ENCODE measurements at places on chromosomes 12 and 14. TPM values are rescaled to one million over a fixed set of nuclear protein-coding genes. Genes with fewer than 3 reads are reported as not detected.

DNA sequence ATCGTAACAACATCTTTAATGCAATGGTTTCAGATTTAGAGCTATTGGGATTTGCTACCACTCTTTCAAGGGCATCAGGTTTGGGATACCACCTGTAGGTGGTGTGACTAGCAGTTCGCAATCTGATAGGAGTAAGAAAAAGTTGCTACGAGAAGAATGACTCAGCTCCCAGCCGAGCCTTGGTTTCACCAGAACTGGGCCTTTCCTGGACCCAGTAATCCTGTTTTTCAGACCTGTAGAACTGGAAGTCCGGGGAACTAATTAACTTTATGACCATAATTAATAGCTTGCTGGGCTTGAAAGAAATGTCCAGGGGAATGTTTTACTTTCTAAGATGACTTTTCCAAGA lies 770 bp downstream of the ABHD4 start:
- DNase-seq, result no peak

The CPNE6 gene
- not detected for total RNA-seq

- DNase-seq, result no peak
Observed at GRCh38 chr12:27158297-27158696, 75.9 kb upstream of the C12orf71 start.

The KCNJ8 gene
- 24.4 TPM for total RNA-seq

The RBMS2 gene
- total RNA-seq, result 4.2 TPM

The REP15 gene
- 0.74 TPM for total RNA-seq

The CFAP54 gene
- 0.12 TPM for total RNA-seq

DNA sequence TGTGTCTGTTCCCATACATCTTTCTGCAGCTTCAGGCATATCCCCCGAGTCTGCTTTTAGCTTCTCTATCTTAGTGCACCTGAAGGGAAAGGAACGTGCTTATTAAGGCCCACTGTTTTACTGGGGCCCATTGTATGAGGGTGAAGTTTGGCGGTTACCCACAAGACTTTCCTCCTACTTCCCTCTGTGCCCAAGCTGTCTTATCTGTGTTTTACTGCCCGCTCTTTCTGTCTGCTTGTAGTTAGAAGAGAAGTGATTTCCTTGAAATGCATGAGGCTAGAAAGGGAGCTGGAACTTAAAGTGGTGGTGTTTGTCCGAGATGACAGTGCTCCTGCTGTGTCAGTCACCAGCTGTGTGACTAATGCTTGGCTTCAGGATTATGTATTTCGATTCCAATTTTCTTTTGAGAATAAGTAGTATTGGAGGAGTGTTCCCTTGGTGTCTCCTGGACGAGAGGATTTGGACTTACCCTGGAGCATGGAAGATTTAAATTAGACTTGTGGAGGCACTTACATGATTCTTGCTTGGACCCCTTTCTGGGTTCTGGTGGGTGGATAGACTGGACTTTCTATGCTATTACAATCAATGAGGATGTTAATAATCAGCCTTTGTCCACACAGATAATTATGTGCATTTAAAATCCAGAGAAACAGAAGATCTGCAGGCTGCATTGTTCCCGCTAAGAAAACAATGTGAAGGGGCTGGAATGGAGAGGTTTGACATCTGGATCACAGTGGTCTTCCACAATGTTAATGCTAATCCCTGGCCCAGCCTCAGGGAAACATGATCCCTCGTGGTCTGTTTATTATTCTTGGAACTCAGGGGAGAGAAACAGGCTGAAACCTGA lies 13.9 kb upstream of the KRT86 start:
- no peak for DNase-seq

The COCH gene
- total RNA-seq, result not detected

DNA sequence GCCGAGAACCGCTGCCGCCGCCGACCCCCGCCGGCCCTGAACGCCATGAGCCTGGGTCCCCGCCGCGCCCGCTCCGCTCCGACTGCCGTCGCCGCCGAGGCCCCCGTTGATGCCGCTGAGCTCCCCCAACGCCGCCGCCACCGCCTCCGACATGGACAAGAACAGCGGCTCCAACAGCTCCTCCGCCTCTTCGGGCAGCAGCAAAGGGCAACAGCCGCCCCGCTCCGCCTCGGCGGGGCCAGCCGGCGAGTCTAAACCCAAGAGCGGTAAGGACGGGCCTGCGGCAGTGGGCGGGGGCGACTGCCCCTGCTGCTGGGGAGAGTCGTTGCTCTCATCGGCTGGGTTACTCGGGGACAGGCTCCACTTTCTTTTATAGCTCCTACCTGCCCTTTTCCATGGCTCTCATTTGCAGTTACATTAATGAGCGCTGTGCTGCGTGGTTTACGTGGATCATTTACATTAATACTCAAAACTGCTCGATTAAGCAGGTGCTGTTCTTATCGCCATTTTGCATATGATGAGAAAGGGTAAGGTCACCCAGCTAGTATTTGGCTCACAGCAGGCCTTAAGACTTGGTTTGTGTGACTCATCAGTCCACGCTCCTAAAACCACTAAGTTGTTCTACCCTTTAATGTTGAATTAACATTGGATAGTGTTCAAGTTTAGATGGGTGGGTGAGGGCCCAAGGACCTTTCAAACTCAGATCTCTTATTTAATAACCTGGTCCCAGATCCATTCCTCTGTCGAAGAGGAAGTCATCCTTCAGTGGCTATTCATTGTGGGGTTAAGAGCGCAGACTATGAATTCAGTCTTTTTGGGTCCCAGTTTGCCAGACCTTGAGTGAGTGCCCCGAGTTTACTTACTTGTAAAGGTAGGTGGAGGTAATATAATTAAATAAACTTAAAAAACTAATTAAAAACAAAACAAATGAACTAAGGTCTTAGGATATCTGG lies 823 bp downstream of the RNF10 start:
- DNase-seq, result peak; percentile 72

GRCh38 chr14:93857500-93858283 lies 69.4 kb upstream of the PRIMA1 start:
- DNase-seq, result no peak

DNA sequence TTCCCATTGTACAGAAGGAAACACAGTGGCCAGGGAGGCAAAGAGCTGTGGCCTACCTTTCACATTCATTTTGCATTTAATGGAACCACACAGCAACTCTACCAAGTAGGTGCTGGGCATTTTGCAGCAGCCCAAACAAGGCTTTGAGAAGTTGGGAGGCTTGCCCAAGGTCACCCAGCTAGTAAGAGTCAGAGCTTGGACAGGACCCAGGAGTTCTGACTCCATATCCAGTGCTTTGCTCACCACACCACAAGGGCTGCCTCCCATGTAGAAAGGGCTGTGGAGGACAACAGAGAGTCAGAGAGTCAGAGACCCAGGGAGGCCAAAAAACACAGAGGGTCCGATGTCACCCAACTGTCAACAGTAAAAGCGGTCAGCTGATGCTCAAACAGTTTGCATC lies 400.2 kb downstream of the BCL11B start:
- DNase-seq, result no peak

DNA sequence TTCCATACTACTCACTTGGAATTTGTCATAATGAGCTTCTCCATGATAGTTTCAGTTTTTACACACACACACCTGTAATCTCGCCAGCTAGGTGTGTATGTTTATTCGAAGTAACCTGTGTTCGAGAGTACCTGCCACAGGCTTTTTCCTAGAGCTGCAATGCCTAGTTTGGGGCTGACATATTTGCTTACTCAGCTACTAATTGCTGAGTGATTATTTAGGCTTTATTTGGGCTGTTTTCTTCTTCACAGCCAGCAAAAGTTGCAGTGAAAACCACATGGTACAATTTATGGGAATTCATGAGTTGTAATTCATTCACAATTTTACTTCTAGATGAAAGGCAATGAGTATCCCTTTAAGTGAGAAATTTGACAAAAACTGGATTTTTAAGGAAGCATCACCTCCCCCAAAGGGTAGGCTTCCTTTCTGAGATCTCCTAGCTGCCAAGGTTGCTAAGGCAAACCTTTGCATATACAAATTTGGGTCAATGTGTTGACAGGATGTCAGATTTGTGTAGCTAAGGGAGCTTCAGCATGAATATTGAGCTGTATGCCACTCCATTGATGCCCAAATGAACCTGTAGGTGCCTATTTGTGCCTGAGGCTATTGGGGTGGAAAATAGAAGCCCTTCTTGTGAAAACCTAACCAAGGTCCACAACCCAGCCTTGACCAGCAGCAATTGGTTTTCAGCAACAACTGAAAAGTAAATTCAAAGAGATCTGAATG lies 108.7 kb upstream of the OTX2 start:
- no peak for DNase-seq

- DNase-seq, result no peak
Observed at GRCh38 chr12:79294590-79294989, 396.2 kb downstream of the PAWR start.

DNA sequence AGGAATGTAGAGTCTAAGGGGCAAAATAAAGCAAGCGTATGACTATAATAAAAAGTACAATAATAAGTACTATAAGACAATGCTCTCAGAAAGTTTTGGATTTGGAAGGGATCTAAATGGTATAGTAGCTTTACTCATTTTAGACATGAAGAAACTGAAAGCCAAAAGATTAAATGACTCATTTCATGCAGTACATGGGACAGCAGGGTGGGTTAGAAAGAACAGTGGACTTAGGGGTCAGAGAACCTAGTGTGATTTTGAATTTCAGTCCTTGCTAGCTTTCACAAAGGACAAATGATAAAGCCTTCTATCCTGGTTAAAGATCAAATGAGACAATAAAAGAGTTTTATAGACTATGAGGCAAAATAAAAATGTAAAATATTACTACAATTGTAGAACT lies 6.8 kb upstream of the LEMD3 start:
- no peak for DNase-seq

GRCh38 chr12:51864833-51865670 lies 16.5 kb upstream of the FIGNL2 start:
- peak; percentile 31 for DNase-seq

GRCh38 chr12:59710004-59710628 lies 114.3 kb downstream of the SLC16A7 start:
- DNase-seq, result no peak

The NXPH4 gene
- total RNA-seq, result 1.5 TPM

GRCh38 chr12:98446060-98446459 lies 69.3 kb upstream of the TMPO start:
- no peak for DNase-seq

GRCh38 chr12:57841445-57841844 lies 5.1 kb downstream of the CTDSP2 start:
- DNase-seq, result no peak

GRCh38 chr14:95261616-95262510 lies 57.8 kb downstream of the CLMN start:
- DNase-seq, result peak; percentile 76

- no peak for DNase-seq
Observed at GRCh38 chr12:75155962-75156361, 53.7 kb downstream of the KCNC2 start.

GRCh38 chr12:76057326-76057725 lies 25.8 kb upstream of the PHLDA1 start:
- DNase-seq, result no peak

GRCh38 chr14:91112194-91112593 lies 1.7 kb upstream of the DGLUCY start:
- DNase-seq, result no peak
